CD4-positive, alpha-beta T cell (primary cell): ENCODE measurements at places on chromosomes 4 and X. TPM values are rescaled to one million over a fixed set of nuclear protein-coding genes. Genes with fewer than 3 reads are reported as not detected.

DNA sequence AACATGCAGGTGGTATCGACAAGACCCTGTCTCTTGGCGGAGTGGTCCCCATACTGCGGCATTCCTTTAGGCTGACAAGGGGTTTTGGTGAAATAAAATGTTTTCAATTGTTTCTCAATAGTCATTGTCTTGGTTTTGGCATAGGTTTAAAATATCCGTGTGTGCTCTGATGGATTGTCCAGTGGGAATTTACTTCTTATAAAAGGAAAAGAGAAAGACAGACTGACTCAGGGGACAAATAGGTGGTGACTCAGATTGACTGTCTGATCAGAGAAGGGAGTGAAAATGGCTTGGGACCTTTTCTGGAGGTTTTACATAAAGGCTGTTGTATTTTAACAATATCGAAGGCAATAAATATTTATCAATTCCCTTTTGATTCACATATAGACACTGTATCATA is 129.8 kb downstream of the SORBS2 start:
- no peak for DNase-seq

- DNase-seq, result no peak
These were observed 107.6 kb downstream of the DCTD start for GRCh38 chr4:182809417-182810102.

- no peak for DNase-seq
These were observed at the start of gene DOK7 for GRCh38 chr4:3462790-3463415. TSS of gene DOK7 (plus strand) at chr4:3463306. CDS start at chr4:3463376, 70 bp downstream.

DNA sequence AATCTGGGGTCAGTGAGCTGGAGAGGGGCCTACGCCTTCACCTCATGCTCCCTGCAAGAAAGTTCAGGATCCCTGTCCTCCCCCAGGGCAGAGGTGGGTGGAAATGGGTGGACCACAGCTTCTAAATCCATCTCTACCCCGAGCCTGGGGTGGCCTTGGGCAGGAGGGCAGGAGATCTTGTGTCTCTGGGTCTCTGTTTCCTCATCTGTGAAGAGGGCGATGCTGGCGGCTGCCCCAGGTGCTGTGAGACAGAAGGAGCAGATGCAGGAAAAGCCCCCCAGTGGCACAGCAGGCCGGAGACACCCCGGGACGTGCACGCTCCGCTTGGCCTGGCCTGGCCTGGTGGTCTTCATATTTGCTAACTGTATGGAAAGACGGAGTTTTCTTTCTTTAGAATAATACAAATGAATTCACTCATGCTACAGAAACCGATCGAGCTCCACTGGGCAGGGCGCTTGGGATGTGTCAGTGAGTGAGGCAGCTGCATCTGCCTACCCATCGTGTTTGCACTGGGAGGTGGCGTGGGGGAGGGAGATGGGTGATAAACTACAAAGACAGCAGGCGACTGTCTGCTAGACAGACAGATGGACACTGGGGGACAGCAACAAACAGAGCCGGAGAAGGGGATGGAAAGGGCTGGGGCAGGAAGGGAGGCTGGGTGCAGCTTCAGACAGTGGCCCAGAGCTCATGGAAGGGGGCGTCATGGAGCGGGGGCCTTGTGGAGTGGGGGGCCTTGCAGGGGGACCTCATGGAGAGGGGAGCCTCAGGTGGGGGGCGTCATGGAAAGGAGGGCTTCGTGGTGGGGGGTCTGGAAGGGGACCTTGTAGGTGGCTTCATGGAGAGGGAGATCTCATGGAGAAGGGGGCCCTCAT is 136.2 kb downstream of the CPZ start:
- no peak for DNase-seq

GRCh38 chr4:629636-629914 is 4.2 kb downstream of the PDE6B start:
- DNase-seq, result no peak

- DNase-seq, result no peak
These were observed 2.7 kb downstream of the BCOR start for GRCh38 chrX:40094900-40095582.

GRCh38 chrX:13376857-13377549 is 57.1 kb upstream of the ATXN3L start:
- DNase-seq, result no peak

- DNase-seq, result no peak
These were observed 511.4 kb upstream of the DIPK2B start for GRCh38 chrX:45712067-45712466.

The CDKL2 gene
- 0.92 TPM for total RNA-seq

The KLB gene
- not detected for total RNA-seq

The FAM184B gene
- not detected for total RNA-seq
